ENCODE measurements at places on chromosomes 1 and 21.

GRCh38 chr1:183105449-183105848, 80.6 kb upstream of the LAMC2 start:
- no peak for DNase-seq

DNA sequence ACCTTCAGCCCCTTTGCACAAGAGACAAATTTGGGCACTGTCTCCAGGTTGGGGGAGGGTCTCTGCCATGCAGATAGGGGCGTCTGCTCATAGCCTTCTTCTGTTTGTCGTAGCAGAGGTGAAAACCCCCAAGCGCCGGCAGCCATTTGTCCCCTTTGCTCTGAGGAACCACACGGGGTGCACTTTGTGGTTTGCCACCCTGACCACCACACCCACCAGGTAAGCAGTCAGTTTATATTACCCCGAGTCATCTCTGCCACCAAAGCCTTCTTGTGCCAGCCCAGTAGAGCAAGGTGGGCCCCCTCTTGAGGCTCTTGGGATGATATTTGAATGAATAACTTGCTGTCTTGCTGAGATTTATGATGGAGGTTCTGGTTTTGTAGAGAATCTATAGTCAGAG, 111.8 kb downstream of the VPS13D start:
- DNase-seq: no peak

DNA sequence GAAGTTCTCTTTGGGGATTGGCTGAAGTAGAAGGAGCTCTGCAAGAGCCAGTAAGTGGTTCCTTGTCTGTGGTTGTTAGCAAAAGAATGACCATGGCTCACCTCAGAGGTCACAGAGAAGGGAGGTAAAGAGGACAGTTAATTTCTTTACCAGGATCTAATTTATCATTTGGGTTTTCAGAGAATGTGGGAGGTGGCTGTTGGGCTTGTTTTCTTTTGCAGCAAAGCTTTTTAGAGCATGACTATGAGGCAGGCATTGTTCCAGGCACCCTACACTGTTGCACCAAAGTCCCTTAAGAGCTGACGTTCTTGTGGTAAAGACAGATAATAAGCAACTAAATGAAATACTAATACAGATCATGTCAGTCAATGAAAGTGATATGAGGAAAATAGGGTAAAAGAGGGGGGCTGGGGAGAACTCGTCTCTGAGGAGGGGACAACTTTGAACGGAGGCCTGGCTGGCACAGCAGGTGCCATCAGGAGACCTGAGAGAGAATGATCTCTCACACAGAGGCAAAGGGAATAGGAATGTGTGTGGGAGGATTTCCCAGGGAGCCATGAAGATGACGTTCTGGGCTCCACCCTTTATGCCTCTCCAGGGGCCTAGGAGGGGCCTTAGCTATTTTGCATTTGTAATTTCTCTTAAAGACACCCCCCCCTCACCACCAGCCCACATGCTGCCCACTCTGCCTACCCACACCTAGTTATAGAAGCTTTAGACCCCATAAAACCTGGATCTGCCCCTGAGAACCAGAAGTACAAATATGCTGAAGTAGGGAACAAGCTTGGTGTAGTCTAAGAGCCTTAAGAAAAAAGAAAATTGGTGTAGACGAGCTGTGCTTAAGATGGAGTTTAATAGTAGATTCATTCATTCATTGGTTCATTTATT, 177.5 kb downstream of the ROR1 start:
- DNase-seq: no peak

GRCh38 chr1:27789540-27790041, 16.6 kb downstream of the STX12 start:
- DNase-seq: no peak

- DNase-seq: no peak
Measured at GRCh38 chr21:38751379-38752050, 54.2 kb upstream of the ETS2 start.

DNA sequence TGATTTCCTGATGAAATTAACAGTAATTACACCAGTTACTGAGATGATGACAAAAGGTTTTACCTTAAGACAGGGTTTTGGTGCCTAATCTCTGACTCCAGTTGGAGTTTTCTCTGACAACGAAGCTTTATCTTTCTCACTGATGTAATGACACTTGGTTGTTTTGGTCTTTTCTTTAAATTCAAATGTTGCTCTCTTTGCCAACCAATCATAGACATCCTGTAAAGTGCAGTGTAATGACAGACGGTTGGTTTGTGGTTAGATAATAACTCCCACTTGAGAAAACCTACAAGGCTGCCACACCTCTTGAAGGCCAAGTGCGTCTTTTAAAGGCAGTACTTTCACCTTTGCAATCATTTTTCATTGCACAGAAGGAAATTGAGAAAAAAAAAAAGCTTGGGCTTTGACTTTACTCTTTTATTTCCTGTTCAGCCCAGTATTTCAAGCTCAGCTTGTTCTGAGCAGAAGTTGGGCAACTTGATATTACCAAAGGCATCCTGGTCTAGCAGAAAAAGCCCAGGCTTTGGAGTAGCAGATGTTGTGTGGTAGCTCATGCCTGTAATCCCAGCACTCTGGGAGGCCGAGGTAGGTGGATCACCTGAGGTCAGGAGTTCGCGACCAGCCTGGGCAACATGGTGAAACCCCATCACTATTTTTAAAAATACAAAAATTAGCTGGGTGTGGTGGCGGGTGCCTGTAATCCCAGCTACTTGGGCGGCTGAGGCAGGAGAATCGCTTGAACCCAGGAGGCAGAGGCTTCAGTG, 14.9 kb downstream of the PDIK1L start:
- no peak for DNase-seq

DNA sequence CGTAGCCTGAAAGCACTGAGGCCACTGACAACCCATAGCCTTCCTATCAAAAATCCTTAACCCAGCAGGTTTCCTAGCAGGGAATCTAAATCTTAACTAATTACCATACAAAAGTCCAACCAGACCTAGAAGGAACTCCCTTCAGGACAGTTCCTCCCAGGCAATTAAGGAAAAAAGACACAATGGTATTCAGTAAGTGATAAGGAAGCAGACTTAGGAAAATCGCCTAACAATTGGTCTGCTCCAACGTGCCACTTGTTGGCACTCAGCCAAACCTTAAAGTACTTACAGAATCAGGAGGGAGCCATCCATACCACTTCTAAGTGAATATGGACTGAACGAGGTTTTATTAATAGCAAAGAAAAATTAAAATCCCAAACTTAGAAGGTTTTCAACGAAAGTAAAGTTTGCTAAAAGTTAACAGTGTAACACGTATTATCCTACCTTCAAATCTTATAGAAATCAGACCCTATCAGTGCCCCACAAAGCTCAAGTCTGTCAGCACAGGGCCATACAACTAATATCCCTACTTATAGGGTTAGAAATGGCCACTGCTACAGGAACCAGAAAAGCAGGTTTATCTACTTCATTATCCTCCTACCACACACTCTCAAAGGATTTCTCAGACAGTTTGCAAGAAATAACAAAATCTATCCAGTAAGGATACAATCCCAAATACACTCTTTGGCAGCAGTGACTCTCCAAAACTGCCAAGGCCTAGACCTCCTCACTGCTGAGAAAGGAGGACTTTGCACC, 29.0 kb downstream of the SPATA6 start:
- no peak for DNase-seq

DNA sequence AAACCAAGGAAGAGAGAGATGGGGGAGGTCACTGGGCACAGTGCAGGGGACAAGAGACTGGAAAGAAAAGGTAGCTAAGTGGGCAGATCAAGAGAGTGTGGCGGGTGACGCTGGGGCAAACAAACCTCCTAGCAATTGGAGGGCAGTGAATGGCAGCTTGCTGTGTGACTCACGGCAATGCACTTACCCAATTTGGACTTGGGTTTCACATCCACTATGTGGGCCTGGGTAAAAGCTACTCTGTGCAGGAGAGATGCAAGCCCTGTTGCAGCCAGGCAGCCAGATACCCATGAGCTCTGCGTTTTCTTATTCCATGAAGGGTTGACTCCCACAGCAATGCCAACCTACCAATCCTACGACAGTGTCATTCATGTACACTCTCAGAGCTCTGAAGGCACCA, 9.5 kb downstream of the PLXNA2 start:
- DNase-seq: no peak

DNA sequence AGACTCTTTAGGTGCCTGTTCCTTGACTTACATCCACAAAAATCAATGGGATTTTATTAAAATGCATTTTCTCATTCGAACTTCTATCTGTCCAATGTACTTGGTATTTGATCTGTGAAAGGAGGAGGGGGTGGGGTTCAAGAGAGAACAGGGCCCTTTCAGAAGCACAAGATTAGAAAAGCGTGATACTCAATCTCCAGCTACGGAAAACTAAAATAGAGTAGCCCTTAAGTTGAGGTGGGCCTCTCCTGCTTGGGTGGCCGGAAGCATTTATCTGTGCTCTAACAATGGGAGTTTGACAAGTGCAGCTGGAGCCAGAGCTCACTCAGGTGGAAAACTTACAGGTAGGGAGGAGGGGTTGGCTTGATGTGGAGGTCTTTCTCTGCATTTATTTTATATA, 462 bp upstream of the RXRG start:
- DNase-seq: no peak

- DNase-seq: peak; percentile 78
Measured at GRCh38 chr1:236524142-236524894, 536 bp downstream of the LGALS8 start.

DNA sequence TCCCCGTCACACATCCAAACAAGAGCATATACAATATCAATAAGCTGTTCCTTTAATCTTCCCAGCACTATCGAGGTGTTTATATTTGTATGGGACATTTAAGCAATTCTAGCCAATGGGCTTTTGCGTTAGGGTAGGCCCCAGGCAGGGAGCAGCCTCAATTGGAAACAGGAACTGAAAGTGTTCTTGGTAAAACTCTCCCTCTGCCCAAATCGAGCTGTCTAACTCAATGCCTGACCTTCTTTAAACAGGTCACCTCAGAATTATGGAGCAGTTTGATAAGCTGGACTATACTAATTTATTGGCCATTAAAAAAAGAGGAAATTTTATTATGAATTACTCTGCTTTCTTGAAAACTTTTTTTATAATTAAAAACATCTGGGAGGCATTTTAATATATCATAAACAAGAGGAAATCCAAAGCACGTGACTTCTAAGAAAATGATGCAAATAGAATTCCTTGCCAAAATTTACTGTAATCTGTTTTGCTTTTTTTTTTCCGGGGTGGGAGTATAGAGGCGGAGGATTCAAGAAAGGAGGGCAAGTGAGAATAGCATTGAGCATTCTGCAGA, 498.1 kb downstream of the LMO4 start:
- no peak for DNase-seq

- DNase-seq: no peak
Measured at GRCh38 chr1:245946905-245947304, 560.2 kb downstream of the SMYD3 start.

DNA sequence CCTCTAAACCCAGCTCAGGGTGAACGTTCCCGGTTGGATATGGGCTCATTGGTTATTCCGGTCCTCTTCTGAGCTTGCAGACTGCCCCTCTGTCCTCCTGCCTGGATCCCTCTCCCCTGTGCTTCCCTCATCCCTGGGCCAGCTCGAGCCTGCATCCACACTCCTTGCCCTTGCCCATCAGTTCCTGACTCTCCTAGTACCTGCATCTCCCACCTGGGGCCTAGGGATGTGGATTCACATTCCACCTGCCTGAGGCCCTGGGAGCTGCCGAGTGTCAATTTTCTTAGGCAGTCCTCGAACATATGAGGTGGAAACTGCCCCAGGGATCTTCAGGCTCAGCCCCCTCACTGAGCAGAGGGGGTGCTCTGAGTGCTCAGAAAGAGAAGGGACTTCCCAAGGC, 252.2 kb downstream of the GRIK3 start:
- no peak for DNase-seq

- DNase-seq: peak; percentile 40
Measured at GRCh38 chr1:10388387-10388715, 10.5 kb upstream of the PGD start.

DNA sequence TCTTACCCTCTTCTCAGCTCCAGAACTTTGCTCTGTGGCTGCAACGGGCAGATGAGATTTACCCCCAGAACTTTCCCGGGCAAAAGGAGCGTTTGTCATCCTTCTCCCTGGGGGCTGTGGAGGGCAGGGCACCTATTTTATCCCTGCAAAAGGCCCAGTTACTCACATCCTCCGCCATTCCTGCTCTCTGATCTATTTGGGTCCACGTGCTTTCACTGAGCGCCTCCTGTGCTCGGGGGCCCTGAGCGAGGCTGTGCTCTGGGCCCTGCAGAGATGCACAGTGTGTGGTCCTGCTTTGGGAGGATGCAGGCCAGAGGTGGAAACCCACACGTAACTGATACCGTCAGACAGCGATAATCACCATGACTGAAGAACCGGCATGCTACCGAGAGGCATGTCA, 2.4 kb upstream of the CSMD2 start:
- DNase-seq: no peak

DNA sequence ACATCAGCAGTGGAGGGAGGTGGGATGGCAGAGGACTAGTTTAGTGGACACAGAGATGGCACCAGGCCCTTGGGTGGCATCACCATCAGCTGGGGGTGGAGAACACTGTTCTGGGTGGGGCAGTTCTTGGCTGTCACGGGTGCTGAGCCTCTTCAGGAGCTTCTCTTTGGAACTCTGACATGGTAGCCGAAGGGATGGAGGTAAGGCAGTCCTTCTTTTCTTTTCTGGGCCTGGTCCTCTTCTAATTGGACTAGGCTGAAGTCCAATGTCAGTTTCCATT, 8.3 kb upstream of the MEF2D start:
- no peak for DNase-seq

GRCh38 chr1:68372487-68372886, 77.3 kb downstream of the RPE65 start:
- no peak for DNase-seq

DNA sequence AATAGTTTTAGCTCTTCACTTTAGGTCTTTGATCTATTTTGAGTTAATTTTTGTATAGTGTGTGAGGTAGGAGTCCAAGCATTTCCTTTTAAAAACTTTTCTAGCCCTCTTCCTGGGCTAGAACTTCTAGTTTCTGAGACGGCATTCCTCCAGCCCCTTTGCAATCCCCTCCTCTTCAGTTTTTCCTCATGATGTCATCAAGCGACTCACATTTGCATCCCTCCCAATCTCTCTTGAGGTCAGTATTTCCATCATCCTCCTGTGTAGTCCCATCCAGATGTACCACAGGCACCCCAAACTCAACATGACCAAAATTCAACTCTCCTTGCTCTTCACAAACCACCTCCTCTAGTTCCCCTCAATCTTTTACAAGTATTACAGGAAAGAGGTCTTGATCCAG, 10.7 kb downstream of the HMGN2 start:
- DNase-seq: no peak

GRCh38 chr21:45305836-45306235, 18.1 kb upstream of the POFUT2 start:
- DNase-seq: no peak

- DNase-seq: no peak
Measured at GRCh38 chr21:44722731-44723130, 11.4 kb upstream of the TSPEAR start.

- no peak for DNase-seq
Measured at GRCh38 chr1:94773931-94774422, 46.2 kb upstream of the SLC44A3 start.
